ENCODE measurements at places on chromosomes 12 and 14.

DNA sequence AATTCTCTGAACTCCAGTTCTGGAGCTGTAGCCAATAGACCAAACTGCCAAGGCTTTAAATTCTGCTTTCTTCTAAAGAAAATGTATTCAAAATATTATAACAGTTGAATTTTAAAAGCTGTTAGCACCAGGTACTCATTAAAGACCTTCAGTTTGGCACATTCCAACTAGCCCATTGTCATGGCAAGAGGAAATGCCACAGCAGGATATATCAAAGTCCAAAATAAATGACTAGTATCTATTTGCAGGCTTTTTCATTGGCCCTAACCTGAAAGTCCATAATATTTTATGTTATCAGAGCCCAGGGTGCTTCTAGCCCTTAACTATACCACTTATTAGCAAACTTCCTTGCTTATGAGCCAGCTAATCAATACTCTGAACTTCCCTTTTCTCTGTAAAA lies 3.1 kb upstream of the RIC8B start:
- DNase-seq: no peak

DNA sequence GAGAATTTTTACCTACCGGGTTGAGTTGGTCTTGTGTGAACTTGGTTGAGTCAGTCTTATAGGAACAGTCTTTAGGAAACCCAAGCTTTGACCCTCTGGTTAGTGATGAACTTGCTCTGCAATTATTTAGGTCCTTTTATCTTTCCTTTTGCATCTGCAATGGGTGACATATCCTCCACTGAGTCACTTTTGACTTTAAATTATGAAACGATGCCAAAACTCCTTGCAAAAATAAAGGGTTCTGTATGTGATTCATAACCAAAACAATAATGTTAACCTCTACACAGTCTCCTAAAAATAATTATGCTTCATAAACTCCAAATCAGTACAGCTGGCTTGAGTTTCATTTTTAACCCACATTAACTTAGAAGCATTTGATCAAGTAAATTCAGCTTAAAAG lies 979.4 kb downstream of the GALC start:
- no peak for DNase-seq

DNA sequence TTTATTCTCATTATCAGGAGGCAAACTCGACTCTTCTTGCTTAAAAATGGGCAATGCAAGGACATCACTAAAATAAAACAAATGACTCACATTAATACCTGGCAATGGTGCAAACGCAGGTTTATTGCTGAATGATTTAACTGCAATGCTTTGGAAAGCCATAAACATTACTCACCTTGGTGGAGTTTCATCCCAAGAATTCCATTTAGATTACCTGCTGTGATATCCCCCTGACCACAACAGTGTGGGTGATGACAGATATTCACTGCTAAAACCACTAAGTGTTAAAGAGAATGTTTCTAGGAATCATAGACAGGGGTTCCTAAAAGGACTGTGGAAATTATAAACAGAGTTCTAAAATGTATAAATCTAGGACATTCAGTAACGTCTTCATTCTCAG lies 35.3 kb upstream of the CSRNP2 start:
- no peak for DNase-seq

DNA sequence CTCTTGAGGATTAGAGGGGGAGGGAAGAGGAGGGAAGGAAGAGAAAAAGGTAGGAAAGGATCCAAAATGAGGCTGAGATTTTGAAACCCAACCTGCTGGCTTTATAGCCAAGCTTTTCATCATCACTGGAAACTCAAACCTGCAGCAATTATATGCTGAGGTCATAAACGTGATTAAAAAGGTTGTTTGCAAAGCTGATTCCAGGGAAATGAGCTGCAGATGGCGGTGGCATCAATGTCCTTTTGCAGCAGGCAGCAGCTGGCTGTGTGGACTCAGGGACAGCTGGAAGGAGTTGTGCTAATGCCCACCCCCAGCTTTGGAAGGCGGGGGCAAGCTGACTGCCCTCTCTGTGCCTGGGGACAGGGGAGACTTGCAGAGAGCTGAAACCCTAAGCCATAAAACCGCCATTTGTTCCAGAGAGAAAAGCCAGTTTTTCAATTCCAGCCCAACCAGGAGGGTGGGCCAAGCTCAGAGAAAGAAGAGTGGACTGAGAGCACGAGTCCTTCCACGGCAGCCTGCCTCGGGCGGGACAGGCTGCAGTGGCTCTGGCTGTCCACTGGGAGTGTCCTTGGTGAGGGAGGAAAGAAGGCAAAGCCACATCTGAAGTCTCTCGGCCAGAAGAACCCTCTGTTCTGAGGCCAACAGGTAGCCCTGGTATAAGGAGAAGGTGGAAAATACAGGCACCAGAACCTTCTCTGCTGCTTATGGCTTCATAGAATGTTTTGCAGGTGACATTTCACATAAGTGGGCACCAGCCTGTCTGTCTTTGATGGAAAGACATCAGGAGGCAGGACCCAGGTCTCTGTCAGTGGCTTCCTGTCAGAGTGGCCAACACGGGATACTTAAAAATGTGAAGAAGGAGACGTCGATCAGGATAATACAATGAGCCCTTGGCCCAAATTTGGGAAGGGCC lies 90.7 kb downstream of the SINHCAF start:
- DNase-seq: no peak

DNA sequence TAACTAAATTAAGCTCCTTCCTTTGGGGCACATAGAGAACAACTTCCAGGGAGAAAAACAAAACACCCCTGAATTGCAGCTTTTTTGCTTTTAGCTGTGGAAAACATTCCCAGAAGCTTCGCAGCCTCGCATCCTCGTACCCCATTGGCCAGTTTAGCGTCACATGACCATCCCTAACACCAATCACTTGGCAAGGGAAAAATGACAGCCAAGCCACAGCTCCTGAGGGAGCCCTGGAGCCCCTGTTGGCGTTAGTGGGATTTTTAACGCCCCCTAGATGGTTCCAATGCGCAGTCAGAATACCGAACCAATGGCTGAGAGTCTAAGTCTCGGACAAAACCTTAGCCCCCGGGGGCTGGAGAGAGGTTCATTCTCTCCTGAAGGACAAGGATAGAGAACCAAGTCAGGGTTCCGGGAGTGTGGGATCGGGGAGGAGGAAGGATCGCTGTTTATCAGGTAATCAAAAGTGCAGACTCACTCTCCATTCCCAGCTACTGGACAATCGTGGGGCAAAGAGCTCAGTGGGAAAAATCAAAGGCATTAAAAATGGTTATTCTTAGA lies 135.6 kb upstream of the HIF1A start:
- no peak for DNase-seq

DNA sequence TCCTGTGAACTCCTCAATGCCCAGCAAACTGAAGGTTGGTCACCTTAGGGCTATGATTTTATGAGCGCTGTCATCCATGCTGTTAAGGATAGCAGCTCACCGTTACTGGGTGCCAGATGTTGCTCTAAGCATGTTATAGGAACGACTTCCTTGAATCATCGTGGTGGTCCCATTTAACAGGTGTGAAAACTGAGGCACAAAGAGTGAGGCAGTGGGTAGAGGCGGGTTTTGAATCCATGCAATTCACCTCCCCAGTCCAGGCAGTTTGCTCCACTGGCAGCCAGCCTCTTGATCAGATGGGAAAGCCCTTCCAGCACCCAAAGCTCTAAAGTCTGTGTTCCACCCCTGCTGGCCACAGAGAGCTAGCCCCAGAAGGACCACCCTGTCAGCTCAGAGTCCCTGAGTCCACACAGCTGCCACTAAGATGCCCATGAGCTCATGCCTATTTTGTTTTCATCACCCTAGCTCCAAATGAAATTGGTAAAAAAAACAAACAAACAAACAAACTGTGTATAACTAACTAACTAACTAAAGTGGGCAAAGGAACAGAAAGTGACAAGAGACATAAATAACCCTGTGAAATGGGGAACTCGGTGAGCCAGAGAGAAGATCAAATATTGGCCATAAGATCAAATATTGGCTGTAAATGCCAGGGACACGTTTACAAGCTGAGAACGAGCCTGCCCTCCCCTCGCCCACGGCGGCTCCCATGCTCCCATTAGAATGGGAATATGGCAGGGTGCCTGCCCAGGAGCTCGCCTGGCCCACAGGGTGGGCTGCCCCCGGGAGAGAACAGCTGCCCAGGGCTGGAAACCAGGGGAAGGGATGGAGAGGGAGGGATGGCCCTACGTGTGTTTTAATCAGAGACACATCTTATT lies 72.3 kb upstream of the RFLNA start:
- DNase-seq: no peak

DNA sequence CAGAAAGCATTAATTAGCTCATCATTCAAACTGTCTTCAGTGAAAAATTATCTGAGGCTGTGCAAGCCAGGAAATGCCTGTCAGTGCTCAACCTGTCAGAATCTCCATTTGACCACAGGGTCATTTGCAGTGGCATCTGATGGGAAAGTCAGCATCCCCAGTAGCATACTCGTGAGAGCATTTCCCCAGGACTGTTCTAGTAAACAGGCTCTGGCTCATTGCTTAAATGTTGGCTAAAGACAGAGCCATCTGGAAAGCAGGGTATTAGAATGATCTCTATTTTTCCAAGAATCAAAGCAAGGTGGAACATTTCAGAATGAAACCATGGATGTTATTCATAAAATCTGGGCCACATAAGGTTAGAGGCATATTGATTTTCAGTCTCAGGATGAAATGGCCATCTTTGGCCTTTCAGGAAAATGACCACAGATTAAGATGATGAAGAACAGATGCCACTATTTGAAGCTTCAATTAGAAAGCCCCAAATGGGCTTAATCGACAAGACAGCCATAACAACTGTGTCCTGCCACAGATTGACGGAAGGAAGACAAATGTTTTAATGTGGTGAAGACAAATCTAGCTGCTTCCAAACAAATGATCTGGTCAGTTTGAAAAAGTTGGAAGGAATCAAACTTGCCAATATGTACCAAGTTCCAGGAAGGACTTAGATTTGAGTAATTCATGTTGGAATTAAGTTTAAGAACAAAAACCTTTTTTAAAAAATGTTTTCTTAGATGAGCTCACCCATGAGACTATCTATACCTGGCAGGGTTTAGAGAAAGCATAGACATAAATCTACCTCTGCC lies 94.0 kb upstream of the FAR2 start:
- DNase-seq: no peak

DNA sequence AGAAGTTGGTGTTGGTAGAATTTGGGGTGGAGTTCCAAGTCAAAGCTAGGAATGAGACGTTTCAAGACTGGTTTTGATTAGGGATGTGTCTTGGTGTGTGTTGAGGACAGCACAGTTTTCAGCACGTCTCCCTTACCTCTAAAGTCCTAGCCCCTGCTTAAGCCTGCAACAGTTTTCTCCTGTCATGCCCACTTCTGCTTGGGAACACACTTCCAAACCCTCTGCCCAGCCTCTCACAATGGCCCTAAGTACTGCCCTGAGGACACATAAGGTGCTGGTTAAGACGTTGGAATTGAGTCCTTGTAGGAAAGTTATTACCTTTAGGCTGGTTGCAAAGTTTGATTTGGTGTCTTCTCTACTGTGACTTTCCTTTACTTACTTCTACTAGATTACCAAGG lies 710 bp upstream of the BMAL2 start:
- DNase-seq: no peak

- no peak for DNase-seq
Measured at GRCh38 chr14:46487582-46488350, 163.8 kb downstream of the RPL10L start.

DNA sequence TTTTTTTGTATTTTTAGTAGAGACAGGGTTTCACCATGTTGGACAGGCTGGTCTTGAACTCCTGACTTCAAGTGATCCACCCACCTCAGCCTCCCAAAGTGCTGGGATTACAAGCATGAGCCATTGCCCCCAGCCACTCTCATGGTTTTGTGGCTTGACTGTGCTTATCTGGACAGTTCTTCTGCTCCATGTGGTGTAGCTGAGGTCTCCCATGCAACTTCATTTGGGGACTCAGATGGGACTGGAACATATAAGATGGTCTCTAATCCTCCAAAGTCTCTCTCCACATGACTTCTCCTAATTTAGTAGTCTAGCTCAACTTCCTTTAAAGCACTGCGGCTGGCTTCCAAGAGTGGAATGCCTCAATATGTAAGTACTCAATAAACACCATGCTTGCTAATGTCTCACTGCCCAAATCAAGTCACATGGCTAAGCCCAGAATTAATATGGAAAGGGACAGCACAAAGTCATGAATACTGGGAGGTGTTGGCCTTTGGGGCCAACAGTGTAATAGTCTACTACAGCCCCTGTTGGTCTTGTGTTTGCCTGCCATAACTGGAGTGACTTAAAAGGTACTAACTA lies 7.4 kb downstream of the INHBC start:
- DNase-seq: no peak

- no peak for DNase-seq
Measured at GRCh38 chr12:57826966-57827365, 8.4 kb upstream of the AVIL start.

- DNase-seq: no peak
Measured at GRCh38 chr12:110109037-110109836, 14.9 kb upstream of the IFT81 start.

- no peak for DNase-seq
Measured at GRCh38 chr14:77125281-77125801, 16.2 kb downstream of the ZDHHC22 start.

GRCh38 chr12:79451365-79451764 lies 239.4 kb downstream of the PAWR start:
- DNase-seq: no peak

GRCh38 chr12:128801879-128802391 lies 21.8 kb downstream of the SLC15A4 start:
- DNase-seq: no peak

- no peak for DNase-seq
Measured at GRCh38 chr12:3253682-3254275, 176.6 kb downstream of the TSPAN9 start.

DNA sequence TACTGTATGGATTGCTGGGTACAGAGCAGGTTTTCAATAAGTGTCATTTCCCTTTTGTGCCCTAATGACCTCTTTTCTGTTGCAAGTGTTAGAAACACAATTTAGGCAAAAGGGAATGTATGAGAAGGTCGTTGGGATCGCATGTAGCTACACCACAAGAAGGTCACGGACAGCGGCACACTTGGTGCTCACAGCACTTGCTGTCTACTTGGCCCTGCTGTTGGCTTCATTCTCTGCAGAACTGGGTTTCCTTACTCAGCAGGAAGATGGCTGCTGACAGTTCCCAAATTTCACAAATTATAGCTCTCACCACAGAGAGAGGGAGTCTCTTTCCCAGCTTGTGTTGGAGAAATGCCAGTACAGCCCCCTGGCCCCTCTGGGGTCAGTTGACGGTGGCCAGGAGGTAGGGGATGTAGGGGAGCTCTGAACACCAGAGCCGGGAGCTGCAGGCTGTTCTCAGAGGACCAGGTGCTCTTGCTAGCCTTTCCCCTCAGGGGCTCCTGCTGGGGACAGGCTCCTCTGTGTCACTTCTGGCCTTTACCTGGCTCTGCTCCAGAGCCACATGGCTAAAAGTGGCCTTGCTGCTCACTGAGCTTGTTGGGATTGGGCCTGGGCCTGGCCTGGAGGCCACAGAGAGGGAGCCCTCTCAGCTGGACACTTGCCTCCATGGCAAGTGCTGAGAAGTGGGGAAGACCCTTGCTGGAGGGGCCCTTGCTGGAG lies 50.9 kb upstream of the BCL7A start:
- DNase-seq: no peak

DNA sequence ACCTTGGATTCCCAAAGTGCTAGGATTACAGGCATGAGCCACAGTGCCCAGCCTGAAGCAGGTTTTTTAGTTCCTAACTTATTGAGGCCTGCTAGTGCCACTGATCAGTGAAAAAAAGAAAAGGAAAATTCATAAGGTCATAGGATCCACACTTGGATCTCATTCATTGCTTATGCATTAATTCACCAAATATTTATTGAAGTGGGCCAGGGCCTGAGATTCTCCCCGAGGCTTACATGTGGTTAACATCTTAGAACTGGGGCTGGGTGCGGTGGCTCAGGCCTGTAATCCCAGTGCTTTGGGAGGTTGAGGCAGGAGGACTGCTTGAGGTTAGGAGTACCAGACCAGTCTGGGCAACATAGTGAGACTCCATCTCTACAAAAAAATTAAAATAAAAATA lies 29.5 kb upstream of the MAP1LC3B2 start:
- DNase-seq: no peak

Measured in stimulated activated CD4-positive, alpha-beta T cell treated with anti-CD3 and anti-CD28 coated beads, Interleukin-2, amount 100 ng/mL, for 24 hours (primary cell).